Bone marrow (tissue), 2 donors: ENCODE measurements at places on chromosomes 4 and X.

GRCh38 chr4:105587841-105588240, 35.4 kb downstream of the ARHGEF38 start:
- no peak for DNase-seq

- DNase-seq = no peak
These were observed 66.3 kb upstream of the NUDT6 start for GRCh38 chr4:122988696-122989095.

- DNase-seq = no peak
These were observed 21.9 kb upstream of the P2RY8 start for GRCh38 chrX:1558761-1559468.

DNA sequence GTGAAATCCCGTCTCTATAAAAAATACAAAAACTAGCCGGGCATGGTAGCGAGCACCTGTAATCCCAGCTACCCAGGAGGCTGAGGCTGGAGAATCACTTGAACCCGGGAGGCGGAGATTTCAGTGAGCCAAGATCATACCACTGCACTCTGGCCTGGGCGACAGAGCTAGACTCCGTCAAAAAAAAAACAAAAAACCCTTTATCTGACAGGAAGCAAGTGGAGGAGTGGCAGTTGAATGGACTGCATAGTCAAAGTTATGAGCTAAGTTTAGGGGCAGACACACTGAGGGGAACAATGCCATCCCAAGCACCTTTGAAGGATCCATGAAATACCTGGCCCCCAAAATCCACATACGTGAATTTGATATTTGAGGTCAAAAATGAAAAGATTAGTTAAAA, 7.5 kb upstream of the HPGDS start:
- DNase-seq = no peak

DNA sequence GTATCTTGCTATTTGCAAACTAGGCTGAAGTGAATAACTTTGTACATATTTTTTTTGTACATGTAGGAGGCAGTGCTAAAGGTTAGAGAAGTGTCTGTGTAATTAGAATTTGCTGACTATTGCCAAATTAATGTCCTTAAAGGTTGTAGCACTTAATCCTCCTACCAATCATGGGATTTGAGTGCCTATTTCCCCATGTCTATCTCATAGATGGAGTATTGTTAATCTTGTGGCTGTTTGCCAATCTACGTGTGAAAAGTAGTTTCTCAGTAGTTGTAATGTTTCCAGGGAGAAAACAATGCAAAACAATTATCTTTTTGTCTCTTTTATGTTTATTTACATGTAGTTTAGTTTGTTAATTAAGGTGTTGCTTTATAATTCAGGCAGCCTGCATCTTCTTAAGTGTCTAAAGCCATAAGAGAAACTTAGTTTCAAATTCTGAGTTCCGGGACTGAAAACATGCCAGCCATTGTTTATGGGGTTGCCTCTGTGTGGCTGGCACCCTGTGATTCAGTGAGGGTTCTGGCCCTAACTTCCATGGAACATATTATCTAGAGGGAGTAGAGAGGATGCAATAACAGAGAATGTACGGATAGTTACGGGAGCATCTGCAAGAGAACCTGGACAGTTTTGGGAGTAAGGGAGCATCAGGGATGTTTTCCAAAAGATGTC, 142.4 kb downstream of the KLHL8 start:
- no peak for DNase-seq

DNA sequence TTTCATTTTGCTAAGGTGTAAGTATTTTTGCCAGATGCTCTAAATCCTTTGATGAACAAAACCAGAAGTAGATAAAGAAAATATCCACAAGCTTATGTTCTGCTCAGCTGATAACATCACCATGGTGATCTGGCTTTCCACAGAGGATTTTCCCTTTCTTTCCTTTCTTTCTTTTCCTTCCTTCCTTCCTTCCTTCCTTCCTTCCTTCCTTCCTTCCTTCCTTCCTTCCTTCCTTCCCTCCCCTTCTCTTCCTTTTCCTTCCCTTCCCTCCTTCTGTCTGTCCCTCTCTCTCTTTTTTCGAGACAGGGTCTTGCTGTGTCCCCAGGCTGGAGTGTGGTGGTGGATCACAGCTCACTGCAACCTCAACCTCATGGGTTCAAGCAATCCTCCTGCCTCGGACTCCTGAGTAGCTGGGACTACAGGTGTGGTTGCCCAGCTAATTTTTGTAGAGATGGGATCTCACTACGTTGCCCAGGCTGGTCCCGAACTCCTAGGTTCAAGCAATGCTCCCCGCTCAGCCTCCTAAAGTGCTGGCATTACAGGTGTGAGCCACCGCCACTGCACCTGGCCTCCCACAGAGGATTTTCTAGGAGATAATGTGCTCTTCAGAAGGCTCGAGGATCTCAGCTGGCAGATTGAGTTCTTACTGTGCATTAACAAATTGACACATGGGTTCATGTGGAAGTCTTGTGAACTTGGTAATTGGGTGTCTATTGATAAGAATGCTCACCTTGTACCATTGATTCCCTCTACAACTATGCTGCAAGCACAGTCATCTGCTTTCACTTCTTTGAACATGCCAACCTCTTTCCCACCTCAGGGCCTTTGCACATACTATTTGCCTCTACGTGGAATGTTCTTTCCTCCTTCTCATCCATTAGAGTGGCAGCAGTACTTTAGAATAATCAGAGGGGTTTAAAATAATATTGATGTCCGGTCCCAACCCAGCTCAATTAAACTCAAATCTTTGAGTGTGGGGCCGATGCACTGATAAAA, 1.4 kb upstream of the RHOH start:
- no peak for DNase-seq

DNA sequence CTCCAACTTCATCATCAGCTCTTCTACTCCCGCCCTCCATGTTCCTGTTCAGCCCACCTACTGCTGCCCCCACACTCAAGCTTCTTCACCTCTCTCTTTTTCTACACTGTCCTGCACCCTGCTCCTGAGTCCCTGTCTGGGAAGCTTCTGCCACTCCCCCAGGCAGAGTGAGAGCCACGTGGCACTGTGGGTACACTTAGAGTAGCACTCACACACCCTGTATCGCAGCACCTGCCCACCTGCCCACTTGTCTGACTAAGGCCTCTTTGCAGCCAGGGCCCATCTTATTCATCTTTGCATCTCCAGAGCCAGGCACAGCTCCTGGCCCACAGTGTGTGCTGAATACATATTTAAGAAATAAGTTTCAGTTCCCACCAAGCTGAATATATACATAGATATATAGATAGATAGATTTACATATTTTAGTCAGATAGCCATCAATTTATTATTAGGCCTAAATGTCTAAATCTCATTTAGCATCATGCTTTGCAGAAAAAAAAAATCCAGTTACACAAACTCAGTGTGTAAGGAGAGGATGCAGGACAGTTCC, 24.9 kb downstream of the CCDC149 start:
- DNase-seq = no peak

GRCh38 chr4:13493793-13494192, 9.7 kb upstream of the RAB28 start:
- DNase-seq = no peak

- DNase-seq = no peak
These were observed 140.0 kb downstream of the GASK1B start for GRCh38 chr4:158032733-158033415.

- DNase-seq = peak; percentile 13
These were observed 79.1 kb downstream of the MID1IP1 start for GRCh38 chrX:38880296-38880854.
